ENCODE measurements at places on chromosomes 16 and 17. TPM values are rescaled to one million over a fixed set of nuclear protein-coding genes. Genes with fewer than 3 reads are reported as not detected.

DNA sequence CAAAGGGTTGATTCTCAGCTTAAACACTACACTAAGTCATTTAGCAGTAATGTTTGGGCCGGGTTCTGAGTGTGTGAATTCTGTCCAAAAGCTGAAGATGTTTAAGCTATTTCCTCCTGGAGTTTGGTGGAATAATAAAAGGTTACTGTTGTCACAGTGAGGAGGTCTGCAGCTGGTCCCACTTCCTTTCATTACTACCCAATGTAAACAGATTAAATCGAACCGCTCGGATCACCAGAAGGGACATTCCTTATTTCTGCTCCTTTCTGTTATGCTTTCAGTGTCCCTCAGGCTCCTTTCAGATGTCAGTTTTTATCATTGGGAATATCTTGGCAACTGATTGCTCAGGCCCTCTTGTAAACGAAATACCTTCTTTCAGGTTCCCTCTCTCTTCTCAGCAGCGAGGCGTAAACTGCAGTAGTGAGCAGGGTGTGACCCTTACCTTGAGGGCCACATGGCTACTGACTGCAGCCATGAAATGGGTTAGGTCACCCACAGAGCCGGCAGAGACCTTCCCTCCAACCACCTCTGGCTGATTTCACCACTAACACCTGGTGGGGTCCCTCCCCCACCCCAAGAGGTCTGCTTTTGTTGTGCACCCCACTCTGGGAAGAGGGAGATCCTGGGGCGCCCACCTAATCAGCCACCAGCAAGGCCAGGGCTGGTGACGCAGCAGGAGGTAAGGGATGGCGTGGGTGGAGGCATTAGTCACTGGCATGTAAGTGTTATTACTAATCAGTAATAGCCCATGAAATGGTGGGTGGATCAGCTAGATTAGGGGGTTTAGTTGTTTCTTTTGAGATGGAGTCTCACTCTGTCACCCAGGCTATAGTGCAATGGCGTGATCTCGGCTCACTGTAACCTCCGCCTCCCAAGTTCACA, 117.6 kb downstream of the VPS53 start:
- DNase-seq = no peak

DNA sequence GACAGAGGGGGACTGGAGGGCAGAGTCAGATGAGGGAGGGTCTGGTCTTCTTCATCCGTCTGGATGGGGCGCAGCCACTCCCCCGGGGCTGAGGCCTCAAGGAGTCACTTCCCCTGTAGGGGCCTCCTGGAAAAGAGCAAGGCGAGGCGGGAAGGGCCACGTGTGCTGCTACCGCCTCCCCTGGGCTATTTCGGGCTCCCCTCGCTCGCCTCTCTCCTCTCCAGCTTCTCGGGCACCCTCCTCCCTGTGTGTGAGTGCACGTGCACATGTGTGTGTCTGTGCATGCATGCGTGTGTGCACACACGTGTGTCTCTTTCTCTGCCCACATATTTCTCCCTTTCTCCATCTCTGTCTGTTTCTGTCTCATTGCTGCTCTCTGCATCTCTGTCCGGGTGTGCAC, 10.1 kb downstream of the GSG1L start:
- no peak for DNase-seq

Gene MYL11
- polyA plus RNA-seq = 12.5 TPM

Gene GPR142
- polyA plus RNA-seq = 0.16 TPM

- DNase-seq = no peak
Measured at GRCh38 chr16:5069854-5070253, 1.8 kb upstream of the ALG1 start.

Gene HEATR3
- polyA plus RNA-seq = 20.0 TPM

Gene TMEM235
- polyA plus RNA-seq = 0.50 TPM

- DNase-seq = no peak
Measured at GRCh38 chr16:88019821-88020515, 68.7 kb downstream of the BANP start.

Gene C1QL1
- polyA plus RNA-seq = 0.23 TPM

GRCh38 chr17:77726549-77727006, 231.9 kb upstream of the TNRC6C start:
- DNase-seq = no peak

Gene AIPL1
- polyA plus RNA-seq = 0.14 TPM

- DNase-seq = no peak
Measured at GRCh38 chr16:66388350-66389139, 22.1 kb downstream of the CDH5 start.

Gene USP43
- polyA plus RNA-seq = 2.9 TPM

DNA sequence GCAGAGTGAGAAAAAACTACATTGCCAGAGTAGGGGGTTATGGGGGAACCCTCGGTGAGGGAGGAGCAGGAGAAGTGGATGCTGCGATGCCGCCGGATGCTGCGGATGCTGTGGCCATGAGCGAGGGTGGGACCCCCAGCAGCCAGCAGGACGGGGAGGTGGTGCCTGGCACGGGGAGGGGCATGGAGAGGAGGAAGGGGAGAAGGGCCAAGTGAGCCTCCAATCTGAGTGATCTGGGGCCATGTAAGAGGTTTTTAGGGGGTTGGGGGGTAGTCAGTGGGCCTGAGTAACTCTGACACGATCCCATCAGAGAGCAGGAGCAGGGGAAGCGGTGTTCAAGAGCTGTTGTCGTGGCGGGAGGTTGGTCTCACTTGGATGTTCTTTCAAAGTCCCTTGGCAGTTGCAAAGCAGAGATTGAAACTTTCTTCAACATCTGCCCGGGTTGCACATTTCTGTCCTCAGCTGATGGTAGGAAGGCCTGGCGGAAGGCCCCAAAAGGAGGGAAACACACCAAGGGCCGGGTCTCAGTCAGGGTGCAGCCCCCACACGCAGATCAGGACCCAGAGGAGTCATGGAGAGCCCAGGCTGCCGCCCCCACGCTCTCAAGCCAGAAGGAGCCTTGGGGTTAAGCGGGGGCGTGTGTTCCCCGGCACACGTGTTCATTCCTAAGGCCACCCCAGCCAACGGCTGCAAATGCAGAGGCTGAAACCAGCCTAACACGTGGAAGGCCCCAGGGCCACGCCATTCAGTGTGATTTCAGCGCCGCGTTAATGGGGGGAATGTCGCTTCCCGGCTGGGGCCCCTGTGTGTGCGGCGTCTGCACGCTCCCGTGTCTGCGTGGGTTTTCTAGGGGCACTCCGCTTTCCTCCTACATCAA, 81.7 kb downstream of the ZDHHC7 start:
- no peak for DNase-seq

GRCh38 chr17:46925185-46925868, 2.4 kb downstream of the GOSR2 start:
- DNase-seq = no peak

DNA sequence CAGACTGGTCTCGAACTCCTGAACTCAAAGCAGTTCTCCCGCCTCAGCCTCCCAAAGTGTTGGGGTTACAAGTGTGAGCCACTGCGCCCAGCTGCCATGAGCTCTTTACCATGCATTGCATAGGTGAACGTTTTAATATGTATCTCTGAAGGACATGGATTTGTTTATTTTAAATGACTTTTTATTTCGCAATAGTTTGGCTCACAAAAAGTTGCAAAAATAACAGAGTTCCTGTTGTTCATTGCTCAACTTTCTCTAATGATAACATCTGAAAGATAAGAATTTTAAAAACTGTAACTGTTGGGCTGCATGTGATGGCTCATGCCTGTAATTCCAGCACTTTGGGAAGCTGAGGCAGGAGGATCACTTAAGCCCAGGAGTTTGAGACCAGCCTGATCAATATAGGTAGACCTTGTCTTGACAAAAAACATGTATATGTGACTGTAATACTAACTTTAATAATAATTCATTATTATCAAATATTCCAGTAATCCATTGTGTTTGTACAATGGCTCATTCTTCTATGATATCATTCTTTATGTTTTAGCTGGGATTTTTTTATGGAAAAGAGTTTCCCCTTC, 80.1 kb downstream of the ABCC1 start:
- DNase-seq = no peak

DNA sequence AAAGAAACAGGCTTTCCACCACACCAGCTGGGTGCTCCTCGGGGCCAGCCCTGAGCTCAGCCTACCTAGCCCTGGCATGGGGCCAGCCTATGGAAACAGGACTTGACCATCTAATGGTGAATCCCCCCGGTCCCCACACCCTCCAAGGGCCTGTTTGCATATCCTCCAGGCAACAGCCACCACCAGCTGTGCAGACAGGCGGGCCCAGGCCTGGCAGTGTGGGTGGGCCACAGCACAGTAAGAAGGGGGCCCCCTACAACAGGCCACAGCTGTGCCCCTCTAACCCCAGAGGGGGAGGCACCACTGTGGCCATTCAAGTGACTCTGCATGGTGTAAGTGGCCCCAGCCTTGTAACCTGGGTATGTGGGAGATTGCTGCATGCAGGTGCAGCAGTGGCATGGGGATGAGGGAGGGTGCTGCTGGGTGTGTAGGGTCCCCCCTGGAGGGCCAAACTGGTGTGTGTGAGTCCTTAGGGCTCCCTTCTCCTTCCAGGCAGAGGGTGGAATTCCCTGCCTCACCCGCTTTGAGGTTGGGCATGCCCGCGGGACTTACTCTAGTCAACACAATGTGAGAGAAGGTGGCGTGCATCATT, 148.2 kb downstream of the C16orf78 start:
- DNase-seq = no peak

GRCh38 chr17:44623070-44623725, 33.1 kb upstream of the MEIOC start:
- no peak for DNase-seq

Gene CNTNAP1
- 2.1 TPM for polyA plus RNA-seq

Gene AMZ2
- polyA plus RNA-seq = 112 TPM

Gene WNT9B
- polyA plus RNA-seq = 0.02 TPM

Gene TPSG1
- 0.14 TPM for polyA plus RNA-seq

DNA sequence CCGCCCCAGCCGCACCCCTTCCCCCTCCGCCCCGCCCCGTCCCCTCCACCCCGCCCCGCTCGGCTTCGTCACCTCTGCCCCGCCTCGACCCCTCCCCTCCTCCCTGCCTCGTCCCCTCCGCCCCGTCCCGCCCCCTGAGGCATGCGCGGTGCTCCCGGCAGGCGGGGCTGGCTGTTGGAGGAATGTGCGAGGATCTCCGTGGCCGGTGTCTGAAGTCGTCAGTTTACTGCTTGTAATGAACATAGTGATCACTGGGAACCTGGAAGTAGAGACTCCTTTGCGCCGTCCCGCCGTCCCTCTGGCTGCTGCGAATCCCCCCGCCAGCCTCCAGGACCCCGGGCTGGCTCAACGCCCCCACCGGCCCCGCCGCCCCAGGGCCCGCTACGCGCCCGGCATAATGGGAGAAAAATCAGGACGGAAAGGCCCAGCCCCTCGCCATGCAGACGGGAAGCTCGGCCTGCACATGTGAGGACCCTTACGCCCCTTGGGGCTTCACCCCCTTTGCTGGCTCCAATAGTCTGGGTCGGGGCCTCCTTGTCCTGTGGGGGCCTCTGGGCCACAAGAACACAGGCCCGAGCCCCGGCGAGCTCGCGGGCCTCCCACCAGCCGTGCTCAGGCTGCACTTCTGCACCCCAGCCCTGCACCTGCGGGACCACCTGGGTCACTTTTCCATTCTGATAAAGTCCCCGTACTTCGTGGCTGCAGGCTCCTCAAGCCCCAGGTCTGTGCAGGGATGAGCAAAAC, 743.1 kb downstream of the KCNJ18 start:
- no peak for DNase-seq

DNA sequence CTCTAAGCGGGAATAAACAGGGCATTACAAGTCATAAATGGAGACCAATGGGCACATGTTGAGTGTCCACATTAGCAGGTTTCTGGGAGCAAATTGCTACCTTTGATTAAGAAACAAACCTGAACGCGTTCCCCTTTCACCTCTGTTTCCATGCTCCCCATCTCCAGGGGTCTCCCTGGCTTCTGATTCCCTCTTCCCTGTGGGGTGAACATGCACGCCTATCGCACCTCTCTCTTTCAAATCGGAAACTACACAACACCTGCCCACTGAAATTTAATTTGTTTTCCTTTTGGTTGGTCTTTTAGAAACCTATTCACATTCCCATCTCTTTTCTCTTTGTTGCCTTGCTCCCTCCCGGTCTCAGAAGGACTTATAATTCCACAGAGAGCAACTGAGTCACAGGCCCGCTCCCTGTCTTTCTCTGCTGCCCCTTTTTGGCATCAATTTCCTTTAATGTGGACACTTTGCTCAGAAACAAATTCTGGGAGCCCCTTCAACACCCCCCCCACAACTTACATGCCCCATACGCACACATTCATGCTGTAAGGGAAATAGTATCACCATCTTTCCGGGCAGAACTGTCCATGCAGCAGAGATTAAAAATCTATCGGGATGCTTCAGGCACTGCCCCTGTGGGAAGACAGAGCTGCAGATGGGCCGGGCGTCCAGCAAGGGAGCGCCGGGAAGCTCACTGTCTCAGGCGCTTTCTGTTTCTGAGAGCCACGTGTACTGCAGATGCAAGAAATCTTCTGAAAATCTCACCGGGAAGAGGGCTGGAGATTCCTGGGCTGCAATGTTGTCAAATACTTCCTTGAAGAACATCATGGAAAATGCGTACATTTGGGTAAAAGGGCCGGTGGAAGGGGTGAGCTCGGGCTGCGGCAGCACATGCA, 7.2 kb upstream of the FOXF1 start:
- no peak for DNase-seq

GRCh38 chr17:58818654-58819053, 63.0 kb downstream of the PPM1E start:
- no peak for DNase-seq

DNA sequence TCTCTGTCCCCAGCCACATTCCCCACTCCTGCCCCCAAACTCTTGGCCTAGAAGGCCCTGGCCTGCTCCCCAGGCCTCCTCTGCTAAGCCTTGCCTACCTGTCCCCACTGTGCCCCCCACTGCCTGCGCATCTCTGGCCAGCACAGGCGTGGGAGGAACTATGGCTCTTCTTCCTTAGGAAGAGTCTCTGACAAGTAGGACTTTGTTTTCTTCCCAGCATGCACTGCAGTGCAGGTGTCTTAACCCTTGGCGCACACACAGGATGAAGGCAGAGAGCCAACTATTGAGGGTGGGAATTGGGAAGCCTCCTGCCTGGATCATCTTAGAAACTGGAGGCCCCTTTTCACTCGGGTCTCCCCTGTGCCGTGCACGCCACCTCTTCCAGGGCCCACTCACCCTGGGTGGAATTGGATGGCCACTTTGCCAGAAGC, 3.6 kb downstream of the AMDHD2 start:
- no peak for DNase-seq
